ENCODE measurements at places on chromosomes 1 and 21.

DNA sequence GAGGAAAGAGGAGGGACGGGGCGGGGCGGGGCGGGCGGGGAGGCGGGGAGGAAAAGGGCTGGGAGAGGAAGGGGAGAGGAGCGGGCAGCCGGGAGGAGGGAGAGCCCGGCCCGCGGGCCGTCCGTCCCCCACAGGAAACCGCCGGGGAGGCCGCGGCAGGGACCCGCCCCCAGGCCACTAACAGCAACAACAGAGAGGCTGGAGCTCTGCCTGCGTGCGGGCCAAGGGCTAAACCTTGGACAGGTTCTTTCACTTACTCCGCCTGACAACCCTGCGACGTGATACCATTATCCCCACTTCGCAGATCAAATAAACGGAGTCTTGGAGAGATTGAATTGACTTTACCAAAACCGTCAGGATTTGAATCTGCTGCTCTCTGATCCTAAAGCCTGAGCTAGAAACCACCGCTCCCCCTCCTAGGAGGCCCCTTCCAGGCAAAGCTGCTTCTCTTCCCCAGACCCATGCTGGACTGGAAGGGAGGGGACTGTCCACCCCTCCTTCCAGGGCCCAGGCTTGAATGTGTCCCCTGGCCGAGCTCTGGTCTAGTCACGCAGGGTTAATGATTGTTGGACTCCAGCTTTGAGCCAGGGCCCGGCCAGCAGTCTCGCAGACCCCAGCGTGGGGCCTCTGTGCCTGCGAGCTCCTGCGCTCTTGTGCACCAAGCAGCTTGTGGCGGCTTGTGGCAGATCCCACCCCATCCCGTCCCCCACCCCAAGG, at the start of gene EVA1B:
EVA1B (minus strand) TSS at position 10 of the 717 bp plus-strand sequence. CDS start 608 bp downstream, outside the sequence.
- DNase-seq, result peak; percentile 27

DNA sequence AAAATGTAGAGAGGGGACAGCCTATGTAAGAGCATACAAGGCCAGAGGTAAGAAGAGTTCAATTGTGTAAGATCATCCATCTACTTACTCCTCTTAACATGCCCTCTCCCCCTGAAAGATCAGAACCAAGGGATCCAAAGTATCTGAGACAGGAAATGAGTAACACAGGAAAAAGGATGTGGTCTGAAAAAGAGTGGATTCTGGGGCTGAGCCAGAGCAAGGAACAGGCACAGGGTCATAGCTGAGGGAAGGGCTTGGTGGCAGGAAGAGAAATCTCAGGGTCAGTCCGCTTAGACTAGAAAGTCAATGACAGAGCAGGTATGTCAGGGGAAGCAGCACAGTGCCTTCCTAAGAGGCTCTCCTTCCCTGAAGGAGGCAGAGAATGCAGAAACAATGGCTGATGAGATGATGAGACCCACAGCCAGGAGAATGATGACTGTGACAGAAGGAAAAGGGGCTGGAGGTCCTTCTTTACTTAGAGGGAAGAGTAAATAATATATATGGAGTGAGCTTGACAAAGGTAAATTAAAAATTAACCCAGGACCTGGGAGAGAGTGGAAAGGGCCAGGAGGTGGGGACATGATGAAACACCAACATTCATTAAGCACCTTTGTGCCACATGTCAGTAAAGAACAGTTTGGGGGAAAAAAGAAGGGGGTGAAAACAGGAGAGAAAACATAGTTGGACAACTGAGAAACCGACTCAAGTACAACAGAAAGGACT, 26.2 kb upstream of the A3GALT2 start:
- DNase-seq, result no peak

DNA sequence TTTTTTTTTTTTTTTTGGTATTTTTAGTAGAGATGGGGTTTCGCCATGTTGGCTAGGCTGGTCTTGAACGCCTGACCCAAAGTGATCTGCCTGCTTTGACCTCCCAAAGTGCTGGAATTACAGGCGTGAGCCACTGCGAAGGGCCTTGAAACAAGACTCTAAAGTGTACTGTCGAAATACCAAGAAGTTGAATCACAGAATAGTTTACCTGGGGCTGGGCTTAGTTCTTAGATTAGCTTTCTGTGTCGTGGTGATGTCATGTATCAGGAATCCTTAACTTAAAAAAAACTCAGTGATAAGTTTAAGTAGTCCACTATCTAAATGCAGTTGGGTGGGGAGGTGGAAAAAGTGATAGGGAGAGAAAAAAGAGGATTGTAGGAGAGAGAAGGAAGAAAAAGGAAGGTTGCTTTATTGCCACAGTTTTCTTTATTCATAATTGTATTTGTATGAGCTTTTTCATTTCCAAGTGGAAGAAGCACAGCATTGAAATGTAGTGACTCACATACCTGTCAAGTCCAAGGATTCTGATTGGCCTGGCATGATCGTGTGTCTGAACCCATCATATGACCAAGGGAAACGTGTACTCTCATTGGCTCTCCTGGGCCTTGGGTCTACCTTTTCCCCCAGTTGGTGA, 13.4 kb downstream of the ITSN1 start:
- no peak for DNase-seq

DNA sequence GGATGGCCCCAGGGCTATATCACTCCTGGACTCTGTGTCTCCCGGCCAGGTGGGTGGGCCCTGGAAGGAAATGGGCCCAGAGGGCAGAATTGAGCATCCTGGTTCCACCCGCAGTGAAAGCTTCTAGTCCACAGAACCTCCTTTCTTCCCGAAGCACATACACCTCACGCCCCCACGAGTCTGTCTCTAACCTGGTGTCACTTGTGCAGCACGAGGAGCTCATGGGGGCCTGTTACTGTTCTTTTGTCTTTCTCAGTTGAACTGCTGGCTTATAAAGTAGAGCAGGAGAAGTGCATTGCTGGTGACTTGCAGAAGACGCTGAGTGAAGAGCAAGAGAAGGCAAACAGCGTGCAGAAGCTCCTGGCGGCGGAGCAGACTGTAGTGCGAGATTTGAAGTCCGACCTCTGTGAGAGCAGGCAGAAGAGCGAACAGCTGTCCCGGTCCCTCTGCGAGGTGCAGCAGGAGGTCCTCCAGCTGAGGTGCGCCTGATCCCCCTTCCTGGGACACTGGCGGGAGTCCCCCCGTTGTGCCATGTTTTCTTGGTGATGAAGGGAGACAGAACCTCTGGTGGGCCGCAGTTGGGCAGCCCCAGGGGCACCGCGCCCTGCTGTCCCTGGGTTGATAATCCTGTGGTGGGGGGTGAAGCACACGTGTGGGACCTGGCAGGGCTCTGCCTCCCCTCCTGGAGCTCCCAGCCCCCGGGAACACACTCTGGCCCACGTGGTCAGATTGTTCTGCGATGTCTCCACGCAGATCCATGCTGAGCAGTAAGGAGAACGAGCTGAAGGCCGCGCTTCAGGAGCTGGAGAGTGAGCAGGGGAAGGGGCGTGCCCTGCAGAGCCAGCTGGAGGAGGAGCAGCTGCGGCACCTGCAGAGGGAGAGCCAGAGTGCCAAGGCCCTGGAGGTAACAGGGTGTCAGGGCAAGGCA, 28.7 kb upstream of the DIP2A start:
- no peak for DNase-seq

- no peak for DNase-seq
Measured at GRCh38 chr1:36913484-36914060, 120.7 kb downstream of the GRIK3 start.

DNA sequence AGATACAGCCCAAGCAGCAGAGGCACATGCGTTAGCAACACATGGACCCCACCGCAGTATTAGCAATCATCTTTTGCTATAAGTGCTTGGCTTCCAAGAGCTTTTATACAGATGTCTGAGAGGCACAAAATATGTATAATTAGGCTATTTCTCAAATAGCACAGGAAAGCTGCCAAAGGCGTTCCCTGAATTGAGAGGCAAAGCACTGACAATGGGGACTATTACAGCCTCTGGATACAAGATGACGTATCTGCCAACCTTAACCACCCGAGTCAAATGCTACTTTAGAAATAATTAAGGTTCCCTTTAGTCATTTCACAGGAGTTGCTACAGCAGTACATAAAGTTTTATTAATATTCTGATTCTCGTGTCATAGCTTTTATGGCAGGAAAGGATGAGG, 6.4 kb downstream of the STMN1 start:
- no peak for DNase-seq

- no peak for DNase-seq
Measured at GRCh38 chr21:45506241-45506817, 35.9 kb downstream of the SLC19A1 start.

- no peak for DNase-seq
Measured at GRCh38 chr1:234684856-234685255, 74.9 kb upstream of the IRF2BP2 start.

DNA sequence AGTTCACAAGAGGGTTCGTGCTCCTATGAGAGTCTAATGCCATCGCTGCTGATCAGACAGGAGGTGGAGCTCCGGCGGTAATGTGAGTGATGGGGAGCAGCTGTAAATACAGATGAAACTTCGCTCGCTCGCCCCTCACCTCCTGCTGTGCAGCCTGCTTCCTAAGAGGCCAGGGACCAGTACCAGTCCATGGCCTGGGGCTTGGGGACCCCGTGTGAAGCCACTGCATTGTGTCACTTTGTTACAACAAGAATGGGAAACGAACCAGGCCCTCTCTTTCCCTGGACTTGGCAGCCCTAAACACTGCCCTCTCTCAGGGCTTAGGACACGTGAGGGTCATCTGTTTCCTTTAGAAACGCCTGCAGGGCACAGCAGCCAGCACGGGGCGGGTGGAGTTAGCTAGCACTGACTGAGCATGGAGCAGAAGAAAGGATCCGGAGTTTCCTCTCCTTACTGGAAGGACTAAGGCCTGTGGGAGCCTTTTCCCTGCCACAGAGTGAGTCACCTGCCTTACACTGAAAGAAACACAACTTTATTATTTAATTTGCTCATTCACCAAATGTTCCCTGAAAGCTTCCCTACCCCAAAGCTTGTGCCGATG, 185.2 kb upstream of the TMEM51 start:
- DNase-seq, result no peak

- DNase-seq, result no peak
Measured at GRCh38 chr1:6086762-6087376, 41.2 kb downstream of the KCNAB2 start.

- no peak for DNase-seq
Measured at GRCh38 chr1:195899762-195900352, 708.4 kb downstream of the KCNT2 start.

- DNase-seq, result no peak
Measured at GRCh38 chr1:93774707-93775106, 93.1 kb upstream of the BCAR3 start.

- no peak for DNase-seq
Measured at GRCh38 chr1:183636783-183637182, 1.2 kb upstream of the ARPC5 start.

DNA sequence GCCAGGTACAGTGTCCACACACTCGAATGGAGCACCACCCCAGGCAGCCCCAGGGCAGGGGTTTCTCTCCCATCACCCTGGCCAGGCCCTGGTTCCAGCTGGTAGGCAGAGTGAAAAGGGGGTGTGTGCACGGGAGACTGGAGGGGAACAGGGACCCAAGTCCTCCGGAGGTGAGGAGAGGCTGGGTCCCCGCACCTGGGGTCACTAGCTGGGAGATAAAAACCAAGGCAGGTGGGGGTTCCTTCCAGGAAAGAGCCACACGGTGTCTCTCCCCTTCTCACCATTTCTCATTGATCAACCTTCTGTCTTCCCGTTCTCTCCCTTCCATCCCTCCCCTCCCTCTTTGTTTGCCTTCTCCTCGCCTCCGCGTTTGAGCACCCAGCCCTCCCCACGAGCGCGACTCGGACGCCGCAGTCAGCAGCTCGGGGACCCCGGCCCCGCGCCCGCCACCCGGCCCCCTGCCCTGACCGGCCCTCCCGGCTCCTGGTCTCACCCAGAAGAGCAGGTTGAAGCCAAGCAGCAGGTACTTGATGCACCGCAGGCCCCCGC, 358 bp downstream of the TSPAN2 start:
- DNase-seq, result no peak

GRCh38 chr1:113046569-113046968, 26.4 kb upstream of the LRIG2 start:
- peak; percentile 56 for DNase-seq

- DNase-seq, result no peak
Measured at GRCh38 chr1:234707641-234708040, 97.7 kb upstream of the IRF2BP2 start.

DNA sequence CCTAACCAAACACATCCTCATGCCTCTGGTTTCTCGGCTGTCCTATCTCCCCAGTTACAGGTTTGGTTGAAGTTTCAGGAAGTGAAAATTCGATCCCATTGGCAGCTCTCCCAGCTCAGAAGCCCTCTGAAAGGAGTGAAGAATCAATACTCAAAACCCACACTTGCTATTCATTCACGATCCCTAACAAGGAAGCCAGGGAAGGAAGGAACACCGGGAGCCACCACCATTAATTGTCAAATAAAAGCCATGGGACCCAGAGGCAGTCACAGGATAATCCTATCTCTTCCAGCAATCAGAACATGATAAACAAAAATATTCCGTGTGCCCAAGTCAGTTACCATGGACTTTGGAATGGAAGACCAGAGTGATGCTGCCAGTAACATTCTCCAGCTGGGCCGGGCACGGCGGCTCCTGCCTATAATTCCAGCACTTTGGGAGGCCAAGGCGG, 7.0 kb downstream of the TMPRSS2 start:
- DNase-seq, result no peak

GRCh38 chr1:97352936-97353382, 567.9 kb downstream of the DPYD start:
- DNase-seq, result no peak

DNA sequence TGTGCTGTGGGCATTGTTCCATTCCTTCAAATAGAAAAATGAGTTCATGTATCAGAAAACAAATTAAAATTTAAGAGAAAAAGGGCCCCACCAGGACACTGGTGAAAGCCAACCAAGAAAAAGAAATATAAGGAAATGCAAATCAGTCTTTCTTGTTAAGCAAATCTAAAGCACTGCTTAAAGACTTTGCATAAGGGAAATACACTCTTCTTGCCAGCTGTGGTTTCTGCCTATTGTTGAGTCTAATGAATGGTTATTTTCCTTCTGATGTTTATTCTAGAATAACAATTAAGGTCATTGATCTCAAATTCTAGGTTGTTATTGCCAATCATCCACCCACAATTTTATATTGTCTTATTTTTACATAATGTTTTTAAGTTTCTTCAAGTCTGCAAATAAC, 158.6 kb upstream of the SNX7 start:
- DNase-seq, result no peak

DNA sequence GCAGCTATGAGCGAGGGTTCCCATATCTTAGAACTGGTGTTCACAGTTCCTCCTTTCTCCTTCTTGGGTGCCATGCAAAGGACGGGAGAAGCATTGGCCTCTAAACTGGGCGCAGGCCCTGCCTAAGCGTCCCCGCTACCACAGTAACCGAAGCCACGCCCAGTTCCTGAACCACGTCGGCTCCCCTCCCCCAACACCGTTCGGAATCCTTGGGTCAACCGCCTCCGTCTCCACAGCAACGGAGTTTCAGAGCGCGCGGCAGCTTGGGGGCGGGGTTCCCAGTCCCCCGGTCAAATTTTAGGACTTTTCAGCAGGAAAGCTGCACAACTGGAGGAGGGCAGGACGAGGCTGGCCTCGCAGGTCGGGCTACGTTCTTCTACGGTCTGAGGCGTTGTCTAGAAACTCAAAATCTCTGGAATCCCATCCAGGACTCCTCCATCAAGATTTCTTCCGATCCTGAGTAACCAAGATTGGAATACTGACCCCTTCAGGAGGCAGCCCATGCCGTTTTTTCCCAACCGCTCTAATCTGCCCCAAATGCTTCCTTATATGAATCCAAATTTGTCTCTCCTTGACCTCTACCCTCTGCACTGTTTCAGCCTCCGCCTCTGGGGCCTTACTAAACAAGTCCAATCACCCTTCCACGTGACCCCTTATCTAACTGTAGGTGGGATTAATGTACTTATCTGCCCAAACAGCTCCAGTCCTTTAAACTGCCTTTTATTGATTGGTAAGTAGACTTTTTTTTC, at the start of gene SPAG17:
SPAG17 (minus strand) TSS at position 145 of the 749 bp plus-strand sequence; CDS start at position 74, 71 bp downstream.
- no peak for DNase-seq

GRCh38 chr1:75134647-75135572, 722 bp downstream of the LHX8 start:
- no peak for DNase-seq

Measured in GF-D8 (cell line).